ENCODE measurements at places on chromosomes 5 and 9. TPM values are rescaled to one million over a fixed set of nuclear protein-coding genes. Genes with fewer than 3 reads are reported as not detected.

DNA sequence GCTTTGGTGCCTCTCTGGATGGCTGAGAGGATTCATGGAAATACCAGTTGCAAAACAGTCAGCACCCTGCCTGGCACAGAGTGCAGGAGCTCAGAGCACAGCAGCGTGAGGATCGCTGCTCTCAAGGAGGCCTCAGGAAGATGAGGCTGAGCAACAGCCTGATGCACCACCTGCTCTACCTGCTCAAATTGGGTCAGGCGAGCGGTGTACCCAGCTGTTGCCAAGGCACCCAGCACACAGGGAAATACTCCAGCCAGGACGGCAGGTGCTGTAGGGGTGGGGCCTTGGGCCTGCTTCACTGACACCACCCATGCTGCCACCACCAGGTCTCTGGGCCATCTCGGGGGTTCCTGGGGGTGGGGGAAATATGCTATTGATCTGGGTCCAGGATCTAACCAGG, 4.3 kb downstream of the EEIG1 start:
- no peak for DNase-seq

DNA sequence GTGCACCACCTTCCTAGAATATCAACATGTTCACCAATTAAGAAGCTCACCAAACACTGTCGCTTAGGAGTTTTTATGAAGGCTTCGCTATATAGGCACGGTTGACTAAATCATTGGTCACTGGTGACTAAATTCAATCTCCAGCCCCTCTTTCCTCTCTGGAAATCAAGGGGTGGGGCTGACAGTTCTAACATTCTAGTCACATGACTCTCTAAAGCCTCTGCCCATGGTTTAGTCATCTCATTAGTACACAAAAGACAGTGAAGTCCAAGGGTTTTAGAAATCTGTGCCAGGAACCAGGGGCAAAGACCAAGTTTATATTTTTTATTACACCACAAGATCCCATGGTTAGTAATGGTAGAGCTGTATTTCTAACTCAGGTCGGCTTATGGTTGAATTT, 243.2 kb downstream of the ELAVL2 start:
- no peak for DNase-seq

DNA sequence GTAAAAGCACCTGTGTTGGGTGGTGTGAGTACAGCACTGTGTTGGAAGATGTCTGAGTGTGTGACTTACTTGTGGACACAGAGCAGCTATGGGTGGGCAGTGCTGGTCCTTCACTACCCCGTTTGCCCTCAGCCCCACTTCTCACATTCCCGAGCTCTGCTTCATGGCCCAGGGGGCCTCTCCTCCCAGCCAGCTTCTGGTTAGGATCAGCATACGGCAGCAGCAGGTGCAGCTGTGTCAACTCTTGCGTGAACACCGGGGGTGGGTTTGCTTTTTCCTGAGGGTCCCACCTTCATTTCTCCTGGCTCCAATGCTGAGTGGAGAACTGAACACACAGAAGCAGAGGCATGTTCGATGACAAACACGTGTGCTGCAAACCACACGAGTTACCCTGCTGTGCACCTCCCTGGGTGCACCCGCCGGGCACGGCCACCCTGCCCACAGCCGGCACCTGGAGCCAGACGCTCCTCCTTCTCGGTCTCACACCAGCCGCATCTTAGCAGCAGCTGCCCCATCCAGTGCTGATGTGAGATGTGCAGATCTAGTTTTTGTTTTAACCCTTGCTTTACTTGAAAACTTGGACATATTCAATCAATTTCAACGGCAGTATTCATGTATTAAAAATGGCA, 14.9 kb upstream of the SLC6A3 start:
- DNase-seq: no peak

GRCh38 chr9:16170119-16170518, 617.3 kb downstream of the CCDC171 start:
- DNase-seq: no peak

DNA sequence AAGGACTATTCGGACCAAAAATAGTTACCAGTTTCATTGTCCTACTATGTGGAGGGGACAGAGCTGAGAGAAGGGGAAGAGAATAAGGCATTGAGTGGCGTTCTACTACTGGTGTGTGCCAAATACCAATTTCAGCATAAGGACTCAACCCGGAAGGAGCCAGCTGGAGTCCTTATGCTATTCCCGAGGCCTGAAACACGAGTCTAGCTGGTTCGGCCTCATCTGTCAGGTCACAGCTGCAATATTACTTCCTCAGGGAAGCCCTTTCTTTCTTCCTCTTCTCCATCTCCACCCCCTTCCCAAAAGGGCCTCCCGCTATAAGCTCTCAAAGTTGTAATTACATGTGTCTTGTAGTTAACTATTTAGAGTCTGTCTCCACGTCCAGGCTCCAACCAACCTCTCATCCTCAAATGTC, 20.5 kb upstream of the FER start:
- no peak for DNase-seq

GRCh38 chr9:104977580-104977979, 49.6 kb upstream of the ABCA1 start:
- no peak for DNase-seq

- DNase-seq: no peak
These were observed 36.3 kb downstream of the GLIS3 start for GRCh38 chr9:4263591-4263990.

GRCh38 chr9:72362680-72363139, 2.3 kb downstream of the ZFAND5 start:
- peak; percentile 72 for DNase-seq

DNA sequence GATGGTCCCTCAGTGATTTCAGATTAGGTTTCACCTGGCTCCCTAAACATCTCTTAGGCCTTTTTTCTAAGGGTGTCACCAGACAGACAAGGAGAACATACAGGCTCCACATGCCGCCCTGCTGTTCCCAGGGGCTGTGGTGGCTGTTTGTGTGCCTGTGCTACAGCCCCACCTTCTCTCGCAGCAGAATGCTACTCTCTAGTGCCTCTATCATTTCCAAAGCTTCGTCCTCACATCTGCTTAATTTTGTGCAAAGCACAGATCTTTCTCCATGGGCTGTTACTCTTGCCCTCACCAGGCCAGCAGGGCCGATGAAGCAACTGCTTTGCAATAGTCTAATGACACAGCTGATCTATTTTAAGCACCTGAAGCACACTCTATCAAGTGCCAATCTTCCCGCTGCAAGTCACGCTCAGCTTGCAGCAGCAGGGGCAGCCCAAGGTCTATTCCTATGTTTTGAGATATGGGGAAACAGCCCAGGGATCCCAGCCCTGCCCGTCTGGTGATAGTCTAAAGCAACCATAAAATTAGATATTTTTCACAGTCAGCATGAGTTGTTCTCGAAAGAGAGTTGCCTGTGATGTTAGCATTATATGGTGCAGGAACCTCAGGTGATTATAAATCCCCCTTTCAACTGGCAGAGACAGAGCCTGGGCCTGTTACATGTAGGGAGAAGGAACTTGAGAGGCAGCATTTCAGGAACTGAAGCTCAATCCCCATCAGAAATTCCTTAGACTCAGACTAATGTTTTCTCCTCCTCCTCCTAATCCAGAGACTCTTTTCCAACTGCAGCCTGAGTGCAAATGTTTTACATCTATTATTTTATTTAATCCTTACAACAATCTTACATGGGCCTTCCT, 12.7 kb downstream of the ABLIM3 start:
- DNase-seq: no peak

- no peak for DNase-seq
These were observed 50.3 kb upstream of the ACO1 start for GRCh38 chr9:32334112-32334511.

DNA sequence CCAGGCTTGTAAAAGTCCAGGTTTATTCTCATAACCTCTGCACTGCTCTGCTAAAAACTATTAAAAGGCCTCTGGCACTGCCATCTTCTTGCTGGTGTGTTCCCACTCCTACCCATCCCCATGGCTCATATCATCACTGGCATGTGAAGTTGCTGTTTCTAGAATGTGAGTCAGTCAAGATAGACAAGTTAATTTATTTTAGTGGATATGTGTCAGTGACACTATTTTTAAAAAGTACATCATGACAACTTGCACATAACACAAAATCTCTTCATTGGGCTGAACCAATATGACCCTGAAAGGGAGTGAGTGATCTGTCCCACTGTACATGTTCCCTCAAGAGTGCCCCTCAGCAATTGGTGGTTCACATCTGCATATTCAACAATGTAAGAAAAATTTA, 299.7 kb downstream of the NFIB start:
- no peak for DNase-seq

DNA sequence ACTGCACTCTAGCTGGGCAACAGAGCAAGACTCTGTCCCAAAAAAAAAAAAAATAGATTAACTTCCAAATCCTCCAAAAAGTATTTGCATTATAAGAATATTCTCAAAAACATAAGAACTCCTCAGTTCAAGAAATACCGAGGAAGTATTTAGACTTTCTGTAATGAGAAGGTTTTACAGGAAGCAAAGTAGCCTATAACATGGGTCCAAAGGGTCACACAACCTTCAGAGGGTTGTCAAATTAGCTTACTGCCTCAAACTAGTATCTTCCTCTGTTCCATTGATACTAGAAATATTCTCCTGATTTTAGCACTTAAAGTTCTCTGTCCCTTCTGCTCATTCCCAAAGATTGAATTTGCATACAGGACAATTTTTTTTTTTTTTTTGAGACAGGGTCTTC, 121.9 kb downstream of the INVS start:
- DNase-seq: no peak

SOHLH1 gene
- not detected for total RNA-seq

HTR1A gene
- total RNA-seq: not detected

NRG2 gene
- total RNA-seq: not detected

AK3 gene
- 93.1 TPM for total RNA-seq

SYNPO gene
- 10.0 TPM for total RNA-seq

EGFL7 gene
- 98.5 TPM for total RNA-seq

GABRA1 gene
- not detected for total RNA-seq

NR3C1 gene
- 15.3 TPM for total RNA-seq

TUSC1 gene
- total RNA-seq: not detected

C9 gene
- total RNA-seq: not detected

NINJ1 gene
- total RNA-seq: 9.2 TPM

All from A673 (cell line).